Fibroblast of upper back skin (primary cell): ENCODE measurements at places on chromosomes 12 and 14.

DNA sequence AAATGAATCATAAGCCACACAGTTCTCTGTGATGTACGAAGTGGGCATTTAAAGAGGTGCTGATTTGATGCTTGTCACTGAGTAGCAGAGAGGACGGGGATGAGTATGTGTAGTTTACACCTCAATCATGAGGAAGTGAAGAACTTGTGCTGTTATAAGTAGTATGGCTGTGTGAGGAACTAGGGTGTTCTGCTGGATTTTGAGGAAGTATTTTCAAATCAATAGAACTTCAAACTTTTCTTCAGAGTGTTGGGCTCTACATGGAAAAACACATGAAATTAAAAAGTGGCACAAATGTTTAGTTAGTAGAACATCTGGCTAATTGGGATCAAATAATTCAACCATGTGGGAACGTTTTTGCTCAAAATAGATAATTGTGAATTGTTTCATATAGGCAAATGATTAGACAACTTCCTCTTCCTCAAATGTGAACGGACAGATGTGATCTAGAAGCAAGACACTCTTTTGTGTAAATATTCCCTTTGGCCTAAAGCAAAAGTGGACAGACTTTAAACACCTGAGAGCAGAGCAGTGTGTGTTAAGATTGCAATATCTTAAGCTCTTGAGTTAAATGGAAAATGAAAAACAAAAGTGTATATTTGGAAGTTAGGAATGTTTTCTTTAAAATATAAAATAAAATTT, 168.5 kb downstream of the NAV3 start:
- DNase-seq, result no peak

DNA sequence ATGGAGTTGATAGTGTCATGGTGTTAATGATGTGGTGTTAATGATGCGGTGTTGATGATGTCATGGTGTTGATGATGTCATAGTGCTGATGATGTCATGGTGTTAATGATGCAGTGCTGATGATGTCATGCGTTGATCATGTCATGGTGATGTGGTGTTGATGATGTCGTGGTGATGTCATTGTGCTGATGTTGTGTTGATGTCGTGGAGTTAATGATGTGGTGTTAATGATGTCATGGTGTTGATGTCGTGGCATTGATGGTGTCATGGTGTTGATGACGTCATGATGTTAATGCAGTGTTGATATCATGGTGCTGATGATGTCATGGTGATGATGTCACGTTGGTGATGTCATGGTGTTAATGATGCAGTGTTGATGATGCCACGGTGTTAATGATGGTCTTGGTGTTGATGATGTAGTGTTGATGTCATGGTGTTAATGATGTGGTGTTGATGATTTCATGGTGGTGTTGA, 49.1 kb upstream of the RIMBP2 start:
- peak; percentile 1 for DNase-seq

- no peak for DNase-seq
Observed at GRCh38 chr12:110301065-110301806, 20.2 kb downstream of the ATP2A2 start.

- peak; percentile 67 for DNase-seq
Observed at GRCh38 chr12:15044471-15044870, 71.6 kb downstream of the PDE6H start.

DNA sequence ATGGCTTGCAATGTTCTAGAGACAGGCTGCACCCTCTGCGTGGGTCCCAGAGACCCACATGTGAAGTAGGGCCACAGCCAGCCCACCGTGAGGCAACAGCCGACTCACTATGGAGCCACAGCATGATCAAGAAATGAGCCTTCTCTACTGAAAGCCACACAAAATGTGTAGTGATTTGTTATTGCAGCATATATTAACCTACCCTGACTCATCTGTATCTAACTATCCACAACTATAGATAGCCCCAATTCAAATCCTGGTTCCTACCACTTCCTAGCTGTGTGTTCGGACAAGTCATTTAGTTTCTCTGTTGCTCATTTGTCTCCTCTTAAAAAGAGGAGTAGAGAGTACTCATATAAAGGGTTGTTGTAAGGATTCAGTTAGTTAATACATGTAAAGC, 1152.3 kb downstream of the BCL11B start:
- DNase-seq, result no peak

GRCh38 chr14:100556936-100557505, 30.2 kb downstream of the BEGAIN start:
- DNase-seq, result no peak

DNA sequence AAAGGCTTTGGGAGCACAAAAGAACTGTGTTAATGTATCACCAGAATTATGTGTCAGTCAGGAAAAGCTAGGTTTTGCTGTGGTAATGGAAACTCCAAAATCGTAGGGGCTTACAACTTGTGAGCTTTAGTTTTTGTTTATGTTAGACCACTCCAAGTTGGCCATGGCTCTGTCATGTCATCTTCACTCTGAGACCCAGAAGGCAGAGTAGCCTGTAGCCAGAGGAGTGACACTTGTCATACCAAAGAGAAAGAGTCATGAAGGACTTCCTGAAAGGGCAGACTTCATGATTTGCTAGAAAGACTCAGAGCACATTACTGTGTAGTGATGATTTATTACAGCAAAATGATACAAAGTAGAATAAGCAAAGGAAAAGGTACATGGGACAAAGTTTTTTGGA, 133.6 kb upstream of the SSTR1 start:
- no peak for DNase-seq

GRCh38 chr12:614411-614970, 48.8 kb downstream of the NINJ2 start:
- DNase-seq, result peak; percentile 24

DNA sequence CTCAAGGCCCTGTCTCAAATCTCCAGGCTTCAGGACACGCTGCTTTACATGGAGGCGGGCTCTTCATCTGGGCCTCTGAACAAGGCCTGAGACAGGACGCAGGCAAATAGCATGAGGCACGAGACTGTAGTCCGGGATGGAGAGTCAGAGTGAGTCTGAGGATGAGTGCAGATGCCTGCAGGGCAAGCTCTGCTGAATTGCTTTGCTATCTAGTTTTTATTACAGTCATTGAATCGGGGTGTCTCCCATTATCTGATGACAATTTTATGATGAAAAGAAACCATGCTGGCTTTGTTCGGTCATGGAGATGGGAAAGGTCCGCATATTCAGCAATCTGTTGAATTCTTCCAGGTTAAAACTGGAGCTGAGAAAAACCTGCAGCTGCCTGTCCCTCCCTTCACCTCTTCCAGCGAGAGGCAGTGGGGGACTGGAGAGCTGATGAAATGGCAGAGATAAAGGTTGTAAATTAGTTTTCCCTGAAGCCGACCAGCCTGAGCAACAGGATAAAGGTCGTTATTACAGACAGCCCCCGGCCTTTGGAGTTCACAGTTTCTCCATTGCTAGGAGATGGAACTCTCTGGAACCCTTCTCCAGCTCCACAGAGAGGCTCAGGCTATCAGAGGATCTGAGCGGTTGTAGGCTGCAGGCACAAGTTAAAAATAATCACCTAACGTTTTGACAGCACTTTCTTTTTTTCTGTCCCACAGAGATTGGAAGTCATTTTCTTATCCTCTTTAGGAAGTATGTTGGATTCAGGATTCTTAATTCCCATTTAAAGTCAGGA, 1.3 kb upstream of the ADGRD1 start:
- no peak for DNase-seq

DNA sequence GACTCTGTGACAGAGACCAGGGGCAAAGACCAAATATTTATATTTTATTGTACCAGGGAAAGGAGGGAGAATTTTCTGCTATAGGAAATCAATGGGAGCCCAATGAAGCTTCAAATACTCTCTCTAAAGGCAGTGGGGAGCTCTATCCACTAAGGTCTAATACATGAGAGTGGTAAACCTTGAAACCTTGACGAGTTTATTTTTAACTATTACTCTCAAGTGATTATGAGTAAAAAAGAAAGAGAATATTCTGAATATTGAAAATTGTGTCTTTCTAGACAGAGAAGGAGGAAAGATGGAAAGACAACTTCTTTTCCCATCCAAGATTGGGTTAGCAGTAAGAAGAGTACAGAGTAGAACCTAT, 1722.1 kb upstream of the SEL1L start:
- no peak for DNase-seq

DNA sequence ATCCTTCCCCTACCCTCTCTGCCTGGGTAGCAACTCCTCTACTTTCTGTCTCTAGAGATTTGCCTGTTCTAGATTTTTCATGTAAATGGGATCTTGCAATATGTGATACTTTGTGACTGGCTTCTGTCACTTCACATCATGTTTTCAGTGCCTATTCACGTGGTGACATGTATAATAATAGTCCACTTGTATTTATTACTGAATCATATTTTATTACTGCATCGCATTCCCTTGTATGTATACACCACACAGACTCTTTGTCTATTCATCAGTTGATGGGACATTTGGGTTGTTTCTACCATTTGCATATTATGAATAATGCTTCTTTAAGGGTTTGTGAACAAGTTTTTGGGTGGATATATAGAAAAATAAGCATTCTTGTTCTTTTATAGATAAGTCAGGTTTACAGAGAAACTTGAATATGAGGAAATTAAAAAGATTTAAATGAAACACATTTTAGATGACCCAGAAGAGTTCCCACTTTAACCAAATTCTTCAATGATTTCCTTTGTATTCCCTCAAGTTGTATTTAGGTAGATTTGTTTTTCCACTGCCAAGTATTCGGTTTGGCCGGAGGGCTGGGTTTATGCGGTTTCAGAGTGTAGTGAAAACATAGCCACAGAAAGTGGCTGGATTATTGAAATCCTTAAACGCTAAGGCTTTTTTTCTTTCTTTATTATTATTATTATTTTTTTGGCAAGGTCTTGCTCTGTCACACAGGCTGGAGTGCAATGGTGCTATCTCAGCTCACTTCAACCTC, 178.7 kb upstream of the TMTC1 start:
- no peak for DNase-seq

- DNase-seq, result peak; percentile 10
Observed at GRCh38 chr12:53862831-53863230, 75.8 kb upstream of the HOXC13 start.

DNA sequence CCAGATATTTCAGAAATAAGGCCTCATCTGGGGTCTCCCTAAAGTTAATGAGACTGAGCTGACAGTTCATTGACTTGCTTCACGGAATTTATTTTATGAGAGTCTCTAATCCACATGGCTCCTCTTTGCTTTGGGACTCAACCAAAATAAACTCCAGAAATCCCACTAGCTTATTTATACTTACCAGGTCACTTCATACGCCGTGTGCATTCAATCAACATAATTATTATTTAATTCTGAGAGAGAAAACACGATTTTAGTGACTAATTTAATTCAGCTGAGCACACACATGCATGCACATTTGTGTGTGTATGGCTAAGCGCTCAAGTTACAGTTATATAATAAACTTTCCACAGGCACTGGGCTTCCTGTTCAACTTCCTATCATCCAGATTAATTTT, 333.4 kb upstream of the CCDC196 start:
- DNase-seq, result no peak

DNA sequence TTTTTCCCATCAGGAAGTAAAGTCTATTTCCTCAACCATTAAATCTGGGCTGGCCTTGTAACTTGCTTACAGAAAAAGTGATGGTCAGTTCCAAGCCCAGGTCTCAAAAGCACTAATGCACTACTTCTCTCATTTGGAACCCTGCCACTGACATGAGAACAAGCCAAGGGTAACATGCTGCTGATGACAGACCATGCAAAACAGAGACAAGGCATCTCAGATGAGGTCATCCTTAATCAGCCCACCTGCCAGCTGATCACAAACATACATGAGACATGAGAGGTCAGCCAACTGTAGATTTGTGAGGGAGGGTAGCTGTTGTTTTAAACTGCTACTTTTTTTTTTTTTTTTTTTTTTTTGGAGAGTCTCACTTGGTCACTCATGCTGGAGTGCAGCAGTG, 16.2 kb downstream of the TWF1 start:
- DNase-seq, result peak; percentile 76

- no peak for DNase-seq
Observed at GRCh38 chr14:76337635-76338545, 38.0 kb upstream of the ESRRB start.

DNA sequence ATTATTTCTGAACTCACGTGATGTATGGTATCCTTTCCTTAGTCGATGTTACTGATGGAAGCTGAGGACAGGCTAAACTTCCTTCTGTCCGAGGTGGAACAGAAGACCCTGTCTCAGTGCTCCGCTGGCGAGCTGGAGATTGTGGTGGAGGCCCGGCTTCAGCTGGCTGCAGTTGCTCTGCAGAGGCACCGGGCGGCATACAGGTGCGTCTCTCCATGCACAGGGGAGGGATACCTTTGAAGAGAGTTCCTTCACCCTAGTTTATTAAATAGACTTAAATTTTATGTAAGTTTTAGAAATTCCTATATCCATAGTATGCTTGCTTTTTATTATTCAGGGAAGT, 186.7 kb upstream of the NEDD1 start:
- no peak for DNase-seq

DNA sequence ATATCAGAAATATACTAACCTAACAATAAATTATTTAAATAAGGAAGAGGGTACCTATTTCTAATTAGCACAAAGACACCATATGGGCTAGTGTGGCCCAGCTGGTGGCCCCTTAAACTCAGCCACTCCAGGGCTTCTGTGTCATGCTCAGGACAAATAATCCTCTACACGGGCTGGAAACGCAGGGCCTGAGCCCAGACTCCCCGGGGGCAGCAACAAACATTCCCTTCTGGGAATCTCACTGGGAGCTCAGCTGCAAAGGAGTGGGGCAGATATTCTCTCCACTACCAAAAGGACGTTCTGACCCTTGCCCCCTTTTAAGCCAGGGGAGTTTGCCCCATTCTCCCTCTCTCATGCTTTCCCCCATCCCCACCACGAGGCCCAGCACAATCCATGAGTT, 43.7 kb upstream of the ELK3 start:
- no peak for DNase-seq

DNA sequence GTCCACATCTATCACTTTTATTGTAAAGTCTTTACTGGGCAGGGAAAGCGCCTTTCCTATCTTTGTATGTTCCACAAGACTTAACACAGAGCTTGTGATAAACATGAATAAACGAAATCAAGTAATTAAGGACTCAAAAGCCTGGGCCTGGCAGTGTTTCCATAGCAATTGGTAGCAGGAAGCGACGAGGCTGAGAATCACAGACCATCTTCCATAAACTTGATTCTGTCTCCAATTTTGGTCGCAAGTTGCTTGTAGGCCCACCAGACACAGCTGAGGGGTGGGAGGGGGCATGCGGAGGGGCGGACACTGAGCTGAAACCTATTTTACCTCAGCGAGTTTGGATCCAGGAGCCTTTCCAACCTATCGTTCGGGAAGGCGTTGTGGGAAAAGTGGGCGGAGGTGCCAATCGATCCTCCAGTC, 302 bp downstream of the CCDC38 start:
- no peak for DNase-seq
